Cortex of kidney (tissue), 1 donor: ENCODE measurements at places on chromosomes 16 and 17.

- DNase-seq: no peak
These were observed 450.6 kb upstream of the PSMD7 start for GRCh38 chr16:73846007-73846330.

- no peak for DNase-seq
These were observed 1.4 kb downstream of the CENPN start for GRCh38 chr16:81008505-81008789.

DNA sequence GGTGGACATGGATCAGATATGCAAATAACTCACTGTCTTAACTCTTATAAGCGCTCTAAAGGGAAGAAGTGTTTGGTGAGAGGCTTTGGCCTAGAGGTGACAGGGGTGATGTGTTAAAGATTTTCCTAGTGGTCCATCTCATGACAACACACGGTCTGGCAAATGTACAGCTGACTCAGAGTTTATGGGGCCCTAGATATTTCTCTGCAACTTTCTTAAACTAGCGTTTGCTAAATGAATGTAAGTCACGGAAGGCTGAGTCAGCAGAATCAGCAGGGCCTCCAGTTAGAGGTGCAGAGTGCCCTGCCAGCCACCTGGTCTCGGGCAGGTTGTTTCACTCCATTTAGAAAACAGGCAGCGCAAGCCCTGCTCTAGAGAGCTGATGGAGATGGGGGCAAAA, 40.1 kb downstream of the CLEC16A start:
- no peak for DNase-seq

- DNase-seq: no peak
These were observed 19.1 kb upstream of the ALDH3A2 start for GRCh38 chr17:19629449-19629848.

- no peak for DNase-seq
These were observed 22.2 kb upstream of the DNAH17 start for GRCh38 chr17:78599419-78599818.

- DNase-seq: no peak
These were observed 35.2 kb downstream of the USP22 start for GRCh38 chr17:21007646-21008045.

- no peak for DNase-seq
These were observed 1.9 kb upstream of the HSF4 start for GRCh38 chr16:67162506-67163163.
